ENCODE measurements at places on chromosomes 11 and 22.

DNA sequence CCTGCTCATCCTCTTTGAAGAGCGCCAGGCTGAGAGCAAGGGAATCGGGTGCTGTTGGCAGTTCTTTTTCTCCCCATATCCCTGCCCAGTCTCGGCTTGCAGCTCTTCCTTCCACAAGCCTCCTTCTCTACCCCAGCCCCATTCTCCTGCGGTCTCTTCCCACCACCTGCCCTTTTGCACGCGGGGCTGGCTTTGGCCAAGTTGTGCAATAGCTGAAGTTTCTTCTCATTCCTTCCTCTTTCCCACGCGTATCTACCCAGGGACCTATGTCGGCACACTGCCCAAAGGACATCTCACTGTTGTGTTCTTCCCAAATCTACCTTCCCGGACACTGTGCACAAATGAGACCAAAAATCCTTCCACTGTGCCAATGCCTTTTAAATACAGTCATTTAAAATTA lies 22.3 kb upstream of the HTR3A start:
- DNase-seq, result no peak

DNA sequence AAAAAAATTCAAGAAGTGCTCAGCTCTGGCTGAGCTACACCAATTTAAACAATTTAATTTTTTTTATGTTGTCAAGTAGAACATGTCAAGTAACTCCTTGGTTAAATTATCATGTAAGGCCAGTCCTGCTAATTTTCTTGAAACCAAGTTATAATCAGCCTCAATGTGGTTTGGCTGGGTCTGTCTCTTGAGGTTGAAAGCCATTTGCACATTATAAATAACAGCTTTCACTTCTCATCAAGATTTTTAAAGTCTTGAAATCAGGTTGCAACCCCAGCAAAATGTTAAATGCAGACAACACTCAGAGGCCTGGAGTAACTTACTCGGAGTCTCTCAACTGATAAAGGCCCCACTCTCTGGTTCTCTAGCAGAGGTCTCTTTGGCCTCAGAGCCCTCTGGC lies 324.4 kb downstream of the BRD1 start:
- DNase-seq, result no peak

DNA sequence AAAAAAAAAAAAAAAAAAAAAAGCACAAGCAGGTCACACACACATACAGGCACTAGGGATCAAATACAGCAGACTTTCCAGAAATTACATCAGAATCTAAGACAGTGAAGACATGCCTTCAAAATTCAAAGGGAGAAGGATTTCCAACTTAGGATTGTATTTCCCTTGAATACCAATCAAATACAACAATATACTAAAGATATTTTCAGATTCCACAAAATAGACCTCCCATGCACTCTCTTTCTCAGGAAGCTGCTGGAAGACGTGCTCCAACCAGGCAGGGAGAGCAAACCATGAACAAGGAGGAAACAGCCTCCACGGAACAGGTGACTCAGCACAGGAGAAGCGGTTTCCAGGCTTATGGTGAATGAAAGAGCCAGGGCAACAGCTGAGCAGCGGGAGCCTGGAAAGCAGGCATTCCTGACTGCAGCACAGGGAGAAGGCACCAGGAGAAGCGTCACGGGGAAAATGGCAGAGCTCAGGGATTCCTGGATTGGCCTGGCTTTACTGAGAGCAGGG lies 32.0 kb downstream of the TMEM184B start:
- DNase-seq, result no peak

DNA sequence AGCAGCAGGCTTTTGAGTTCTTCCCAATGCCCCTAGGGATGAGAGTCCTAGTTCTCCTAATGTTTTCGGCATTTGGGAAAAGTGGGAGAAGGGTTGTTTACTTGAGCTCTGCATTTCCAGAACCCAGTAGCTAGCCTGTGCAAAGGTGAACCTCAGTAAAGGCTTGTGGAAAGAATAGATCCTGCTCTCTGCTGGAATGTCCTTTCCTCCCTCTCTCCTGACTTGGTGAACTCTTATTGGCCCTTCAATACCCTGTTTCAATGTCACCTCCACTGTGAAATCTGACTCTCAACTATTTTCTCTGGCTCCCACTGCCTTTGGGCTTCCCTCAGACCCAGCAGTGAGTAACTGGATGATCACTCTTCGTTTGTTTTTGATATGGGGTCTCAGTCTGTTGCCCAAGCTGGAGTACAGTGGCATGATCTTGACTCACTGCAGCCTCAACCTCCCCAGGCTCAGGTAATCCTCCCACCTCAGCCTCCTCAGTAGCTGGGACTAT lies 2.4 kb upstream of the UVRAG start:
- no peak for DNase-seq

DNA sequence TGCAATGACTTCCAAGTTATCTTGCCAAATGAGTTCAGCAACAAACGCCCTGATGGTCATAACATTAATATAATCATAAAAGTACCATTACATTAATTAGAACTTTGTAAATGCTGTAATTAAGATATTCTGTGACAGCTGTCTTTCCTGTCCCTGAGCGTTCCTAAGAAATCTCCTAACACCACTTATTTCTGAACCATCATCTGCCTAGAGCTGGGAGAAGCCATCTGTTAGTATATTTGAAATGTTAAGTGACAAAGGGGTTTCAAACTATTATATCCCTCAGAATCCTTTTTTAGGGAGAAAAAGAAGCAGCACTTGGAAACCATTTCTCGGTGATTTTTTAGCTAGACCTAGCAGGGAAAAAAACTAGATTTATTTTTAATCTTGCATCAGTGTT lies 657.5 kb downstream of the FAM181B start:
- DNase-seq, result no peak

DNA sequence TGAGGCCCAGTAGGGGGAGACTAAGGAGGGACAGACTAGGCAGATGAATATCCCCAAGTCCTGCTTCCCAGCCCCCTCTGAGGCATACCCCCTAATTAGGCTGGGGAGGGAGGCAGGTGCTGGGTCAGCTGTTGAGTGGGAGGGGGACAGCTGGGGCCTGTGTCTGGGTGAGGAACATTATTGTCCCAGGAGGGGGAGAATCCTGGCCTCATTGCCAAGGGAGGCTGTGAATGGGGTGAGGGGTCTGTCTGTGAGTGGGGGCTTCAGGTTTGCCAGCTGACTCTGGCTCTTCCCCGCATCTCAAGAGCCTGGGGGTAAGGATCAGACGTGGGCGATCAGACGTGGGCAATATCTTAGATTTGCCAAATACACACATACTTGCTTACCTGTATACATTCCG lies 2.1 kb downstream of the INPPL1 start:
- no peak for DNase-seq

GRCh38 chr22:46514592-46515207 lies 22.7 kb downstream of the CELSR1 start:
- DNase-seq, result no peak

- no peak for DNase-seq
Observed at GRCh38 chr11:112017538-112017937, 7.7 kb upstream of the DLAT start.

DNA sequence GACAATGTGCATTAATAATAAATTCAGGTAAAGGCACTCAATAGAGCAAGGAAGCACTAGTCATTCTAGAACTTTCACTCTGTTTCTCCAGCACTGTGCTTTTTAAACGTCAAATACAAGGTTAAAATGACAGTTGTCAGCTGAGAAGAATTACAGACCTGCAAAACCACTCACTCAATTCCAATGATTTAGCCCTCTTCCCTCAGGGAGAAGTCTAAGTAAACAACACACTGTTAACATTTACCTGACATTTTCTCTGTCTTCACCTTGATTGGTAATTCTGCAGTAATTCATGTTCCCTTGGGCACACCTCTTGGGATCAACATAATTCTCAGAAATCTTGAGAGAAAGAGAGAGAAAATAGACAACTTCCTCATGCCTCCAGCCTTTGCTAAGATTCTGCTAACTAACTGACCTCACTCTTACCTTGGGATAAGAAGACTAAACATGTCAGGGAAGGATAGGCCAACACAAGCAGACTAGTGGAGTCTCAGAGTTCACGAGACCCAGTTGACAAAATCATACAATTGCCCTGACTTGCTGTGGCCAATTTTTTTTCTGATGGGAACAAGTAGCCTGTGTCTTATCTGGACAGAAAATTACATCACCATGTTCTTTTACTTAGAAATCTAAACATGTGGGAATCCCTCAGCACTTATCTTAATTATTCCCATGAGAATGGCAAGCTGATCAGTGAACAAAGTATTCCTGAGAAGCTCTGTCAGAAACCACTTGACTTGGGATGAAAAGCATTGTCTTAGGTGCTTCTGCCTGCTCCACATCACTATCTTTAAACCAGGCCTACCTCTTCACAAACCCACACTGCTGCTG lies 516.8 kb upstream of the FAT3 start:
- no peak for DNase-seq

DNA sequence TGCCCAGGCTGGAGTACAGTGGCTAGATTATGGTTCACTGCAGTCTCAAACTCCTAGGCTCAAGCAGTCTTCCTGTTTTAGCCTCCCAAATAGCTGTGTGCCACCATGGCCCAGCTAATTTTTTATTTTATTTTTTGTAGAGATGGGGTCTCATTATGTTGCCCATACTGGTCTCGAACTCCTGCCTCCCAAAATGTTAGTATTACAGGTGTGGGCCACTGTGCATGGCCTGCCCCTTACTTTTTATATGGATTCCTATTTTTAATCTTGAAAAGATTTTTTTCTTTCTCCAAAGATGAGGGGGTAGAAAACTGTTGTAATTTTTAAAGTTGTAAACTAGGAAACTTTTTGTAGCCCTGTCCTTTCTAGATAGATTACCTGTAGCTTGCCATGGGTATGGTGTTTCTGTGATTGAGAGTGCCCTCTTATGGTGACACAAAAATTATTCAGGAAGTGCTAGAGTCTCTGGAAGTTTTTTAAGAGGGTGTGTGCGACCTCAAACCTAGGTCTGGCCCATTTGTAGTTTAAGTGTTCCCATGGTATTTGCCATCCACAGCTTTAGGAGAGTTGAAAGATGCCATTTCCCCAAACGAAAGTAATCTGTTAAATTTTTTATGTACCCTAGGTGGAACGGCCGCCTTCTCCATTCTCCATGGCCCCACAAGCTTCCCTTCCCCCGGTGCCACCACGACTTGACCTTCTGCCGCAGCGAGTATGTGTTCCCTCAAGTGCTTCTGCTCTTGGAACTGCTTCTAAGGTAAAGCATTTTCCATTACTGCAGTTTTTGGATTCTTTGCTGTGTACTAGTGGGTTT lies 32.4 kb downstream of the MCAM start:
- DNase-seq, result no peak

GRCh38 chr11:102611291-102611690 lies 13.8 kb downstream of the MMP20 start:
- DNase-seq, result no peak

DNA sequence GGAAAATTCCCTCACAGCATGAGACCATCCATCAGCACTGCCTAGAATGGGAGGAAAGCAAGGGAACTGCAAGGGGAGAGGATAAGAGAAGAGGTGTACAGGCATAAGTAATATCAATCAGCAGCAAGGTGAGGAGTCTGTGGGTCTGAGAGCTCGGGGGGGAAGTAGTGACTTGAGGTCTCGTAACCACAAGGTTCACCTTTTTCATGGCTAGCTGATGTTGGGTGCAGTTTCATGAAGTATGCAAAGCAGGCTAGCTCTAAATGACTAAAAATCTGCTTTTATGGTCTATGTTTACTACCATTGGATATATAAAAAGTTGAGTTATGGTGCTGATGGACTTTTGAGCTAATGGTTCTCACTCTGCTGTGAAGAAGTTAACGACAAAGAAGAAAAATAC lies 35.8 kb downstream of the OR4C6 start:
- DNase-seq, result no peak

- DNase-seq, result no peak
Observed at GRCh38 chr11:106311531-106312230, 234.2 kb downstream of the AASDHPPT start.

GRCh38 chr11:96079691-96080090 lies 155.8 kb upstream of the MTMR2 start:
- no peak for DNase-seq

DNA sequence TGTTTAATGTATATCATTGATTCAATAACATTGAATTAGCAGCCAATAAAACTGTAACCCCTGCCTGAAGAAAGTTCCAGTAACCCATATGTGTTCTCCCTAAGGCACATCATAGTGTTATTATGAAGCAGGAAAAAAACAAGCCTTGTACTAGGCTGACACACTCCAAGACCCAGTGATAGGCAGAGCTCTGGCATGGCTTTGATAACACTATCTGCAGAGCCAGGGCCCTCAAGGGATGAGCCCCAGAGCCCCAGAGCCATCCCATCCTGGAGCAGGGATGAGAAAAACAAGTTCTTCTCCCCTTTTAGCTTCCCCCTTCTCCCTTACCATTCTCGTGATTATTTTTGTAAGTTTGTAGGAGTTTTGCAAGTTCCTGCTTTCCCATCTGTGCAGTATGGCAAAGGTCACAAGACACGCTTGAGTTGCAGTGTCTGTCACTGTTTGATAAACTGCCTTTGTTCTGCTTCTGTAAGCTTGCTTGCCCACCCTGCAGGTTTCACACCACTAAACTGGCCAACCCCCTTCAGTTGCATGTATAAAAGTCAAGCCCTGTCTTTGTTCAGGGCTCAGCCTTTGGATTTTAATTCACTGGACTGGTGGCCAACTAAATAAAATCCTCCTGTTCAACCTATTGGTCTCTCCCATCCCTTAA lies 22.3 kb upstream of the GUCY1A2 start:
- DNase-seq, result no peak

DNA sequence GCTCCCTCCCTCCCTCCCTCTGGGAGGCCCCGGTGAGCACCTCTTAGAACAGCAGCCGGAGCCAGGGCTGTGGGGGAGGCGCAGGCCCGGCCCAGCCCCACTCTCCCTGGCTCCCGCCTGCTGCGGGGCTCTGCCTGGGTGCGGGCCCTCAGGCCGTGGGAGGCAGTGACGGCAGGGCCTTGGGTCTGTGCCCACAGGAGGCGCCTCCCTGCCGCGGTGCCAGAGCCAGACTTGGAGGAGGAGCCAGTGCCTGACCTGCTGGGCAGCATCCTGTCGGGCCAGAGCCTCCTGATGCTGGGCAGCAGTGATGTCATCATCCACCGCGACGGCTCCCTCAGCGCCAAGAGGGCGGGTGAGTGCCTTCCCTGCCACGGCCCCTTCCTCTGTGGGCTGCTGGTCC lies 9.5 kb downstream of the IRF7 start:
- DNase-seq, result no peak

- no peak for DNase-seq
Observed at GRCh38 chr22:41050883-41051282, 41.5 kb upstream of the EP300 start.

- DNase-seq, result no peak
Observed at GRCh38 chr11:119295178-119295577, 21.8 kb downstream of the MCAM start.

DNA sequence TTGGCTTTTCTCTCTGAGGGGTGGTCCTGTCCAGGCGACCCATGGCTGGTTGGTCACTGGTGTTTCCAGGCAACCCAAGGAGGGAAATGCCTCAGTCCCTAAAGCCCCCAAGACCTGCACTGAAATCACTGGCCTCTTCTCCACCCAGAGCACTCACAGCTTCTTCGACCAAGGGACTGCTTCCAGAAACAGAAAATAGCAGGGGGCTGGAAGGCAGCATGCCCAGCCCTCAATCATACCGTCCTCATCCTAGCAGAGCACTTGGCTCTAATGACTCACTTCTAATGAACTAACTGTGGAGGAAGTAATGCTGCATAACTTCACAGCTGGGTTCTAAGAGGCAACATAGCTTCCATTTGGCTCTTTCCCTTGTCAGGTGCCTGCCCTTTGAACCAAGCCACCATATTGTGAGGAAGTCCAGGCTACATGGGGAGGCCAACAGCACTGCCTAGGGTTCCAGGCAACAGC lies 27.6 kb downstream of the DKK3 start:
- DNase-seq, result no peak
